ENCODE measurements at places on chromosomes 11 and 22.
A peak's percentile ranks its signal among the peaks of the same experiment; 100 is the strongest.

GRCh38 chr22:23393721-23394320 is 186.3 kb downstream of the IGLL1 start:
- DNase-seq = peak; percentile 7

GRCh38 chr22:49976439-49977175 is 16.0 kb downstream of the PIM3 start:
- no peak for DNase-seq

- DNase-seq = no peak
Measured at GRCh38 chr11:128190312-128190711, 397.0 kb downstream of the ETS1 start.

DNA sequence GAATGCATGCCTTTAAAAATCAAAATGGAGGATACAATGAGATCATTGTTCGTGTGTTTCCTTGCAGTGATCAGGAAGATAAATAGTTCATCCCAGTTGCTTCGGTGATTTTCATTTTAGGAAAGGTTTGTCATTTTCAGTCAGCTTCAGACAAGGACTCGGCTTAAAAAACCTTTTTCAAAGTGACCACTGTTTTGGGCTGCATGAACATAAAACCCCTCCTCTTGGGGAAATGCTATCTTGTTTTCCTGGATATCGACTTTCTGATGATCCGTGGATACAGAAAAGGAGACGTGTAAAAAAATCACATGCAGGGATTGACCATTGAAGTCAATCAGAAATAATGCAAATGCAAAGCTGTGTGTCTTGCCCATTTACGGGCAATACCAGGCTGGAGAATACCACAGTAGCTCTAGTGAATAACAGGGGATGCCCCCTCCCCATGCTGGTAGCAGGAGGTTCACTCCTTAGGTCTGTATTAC is 146.8 kb downstream of the MAML2 start:
- no peak for DNase-seq

DNA sequence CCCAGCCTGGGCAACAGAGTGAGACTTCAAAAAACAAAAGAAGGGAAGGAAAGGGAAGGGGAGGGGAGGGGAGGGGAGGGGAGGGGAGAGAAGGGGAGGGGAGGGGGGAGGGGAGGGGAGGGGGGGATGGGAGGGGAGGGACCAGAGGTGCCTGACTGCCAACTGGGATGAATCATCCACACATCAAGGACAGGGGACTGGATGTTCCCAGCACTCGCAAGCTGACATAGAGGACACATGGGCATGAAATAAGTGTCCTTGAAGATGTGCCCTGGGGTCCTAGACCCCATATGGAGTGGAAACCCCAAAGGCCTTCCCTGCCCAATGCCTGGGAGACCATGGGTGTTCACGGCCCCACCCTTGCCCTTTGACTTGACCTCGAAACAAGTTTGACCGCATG is 19.8 kb downstream of the TST start:
- no peak for DNase-seq
